CD14-positive monocyte (primary cell): ENCODE measurements at places on chromosomes 1 and 21. TPM values are rescaled to one million over a fixed set of nuclear protein-coding genes. Genes with fewer than 3 reads are reported as not detected.

DNA sequence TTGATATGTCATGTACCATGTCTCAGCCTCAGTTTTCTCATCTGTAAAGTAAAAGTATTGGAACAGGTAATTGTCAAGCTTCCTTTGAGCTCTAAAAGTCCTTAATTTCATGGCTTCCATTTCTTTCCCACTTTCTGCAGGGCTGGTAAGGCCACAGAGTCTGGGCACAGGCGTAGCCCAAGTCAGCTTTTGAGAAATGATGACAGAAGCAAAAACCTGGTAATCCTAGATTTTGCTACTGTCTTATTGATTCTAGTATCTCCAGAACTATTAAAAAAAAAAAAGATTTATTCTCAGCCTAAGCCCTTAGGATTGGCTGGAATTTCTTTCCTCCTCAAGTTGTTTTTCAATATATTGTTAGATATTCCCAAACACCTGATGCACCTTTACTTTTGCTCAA, 31.3 kb downstream of the PLXNA2 start:
- DNase-seq: no peak

- no peak for DNase-seq
Observed at GRCh38 chr21:45417951-45418300, 13.0 kb downstream of the COL18A1 start.

DNA sequence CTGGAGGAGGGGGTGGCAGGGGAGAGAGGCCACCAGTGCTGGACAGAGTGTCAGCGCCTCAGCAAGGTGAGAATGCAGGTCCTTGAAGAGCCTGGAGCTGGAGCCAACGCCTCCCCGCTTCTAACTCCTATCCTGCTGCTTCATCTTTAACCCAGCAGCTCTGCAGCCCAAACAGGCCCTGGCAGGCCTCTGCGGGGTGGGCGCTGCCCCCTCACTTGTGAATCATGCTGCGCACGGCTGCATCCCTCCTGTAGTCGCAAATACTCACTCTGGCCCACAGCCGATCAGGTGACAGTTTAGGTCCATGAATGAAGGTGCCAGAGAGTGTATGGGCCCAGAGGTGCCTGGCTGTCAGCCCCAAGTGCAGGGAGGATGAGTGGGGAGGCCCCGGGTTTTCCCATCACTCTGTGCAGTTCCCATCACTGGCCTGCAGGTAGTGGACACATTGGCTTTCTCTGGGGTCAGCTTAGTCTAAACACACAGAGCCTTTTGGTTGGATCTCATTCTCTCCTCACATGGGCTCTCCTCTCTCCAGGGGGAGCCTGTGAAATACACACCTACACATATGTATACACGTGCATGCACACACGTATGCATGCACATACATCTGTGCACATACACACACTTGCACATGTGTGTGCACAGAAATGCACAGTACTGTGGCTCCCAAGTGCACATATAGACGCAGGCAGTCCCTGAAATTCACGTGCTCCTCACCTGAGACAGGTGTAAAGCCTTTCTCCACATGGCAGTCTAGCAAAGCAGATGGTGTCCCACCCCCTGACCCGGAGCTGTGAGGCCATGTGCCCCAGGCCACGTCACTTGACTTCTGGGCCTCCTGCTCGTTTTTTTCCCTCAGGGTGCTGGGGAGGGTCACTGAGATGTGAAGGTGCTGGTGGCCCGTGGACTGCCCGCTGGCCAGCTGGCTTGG, 52.0 kb downstream of the TRIM11 start:
- DNase-seq: no peak

The C1orf94 gene
- not detected in 2 replicates for polyA plus RNA-seq

DNA sequence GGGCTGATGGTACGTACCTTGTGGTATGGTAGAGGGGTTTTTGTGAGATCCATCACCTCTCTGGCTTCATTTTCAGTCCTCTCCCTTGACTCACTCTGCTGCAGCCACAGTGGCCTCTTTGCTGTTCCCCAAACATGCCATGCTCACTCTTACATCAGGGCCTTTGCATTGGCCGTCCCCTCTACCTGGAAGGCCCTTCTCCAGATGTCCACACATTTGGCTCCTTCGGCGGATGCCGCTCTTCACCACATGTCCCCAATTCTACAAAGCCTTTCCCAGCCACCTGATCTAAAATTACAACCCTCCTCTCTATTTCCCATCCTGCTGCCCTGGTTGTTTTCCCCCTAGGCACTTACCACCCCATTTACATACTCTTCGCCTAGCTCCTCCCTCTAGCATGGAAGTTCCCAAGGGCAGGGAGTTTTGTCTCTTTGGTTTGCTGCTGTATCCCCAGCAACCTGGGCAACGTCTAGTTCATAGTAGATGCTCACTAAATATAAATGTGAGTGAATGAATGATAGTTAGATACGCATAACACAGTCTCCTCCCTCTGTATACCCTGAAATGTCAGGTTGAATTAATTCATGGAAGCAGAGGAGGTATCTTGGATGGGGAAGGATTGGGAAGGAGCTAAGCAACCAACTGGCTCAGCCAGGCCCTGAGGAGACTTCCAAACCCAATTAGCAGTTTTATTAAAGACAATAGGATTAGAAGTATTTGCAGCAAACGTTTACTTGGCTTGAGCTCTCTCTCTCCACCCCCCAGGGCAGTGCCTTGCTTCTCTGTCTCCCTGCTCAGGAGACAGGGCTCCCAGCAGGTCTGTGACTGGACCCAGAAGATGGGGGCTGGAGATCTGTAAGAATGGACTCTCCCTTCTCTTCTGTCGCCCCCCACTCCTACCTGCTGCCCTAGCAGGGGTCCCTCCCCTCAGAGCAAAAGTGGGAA, 264.2 kb downstream of the GRIK3 start:
- DNase-seq: no peak

DNA sequence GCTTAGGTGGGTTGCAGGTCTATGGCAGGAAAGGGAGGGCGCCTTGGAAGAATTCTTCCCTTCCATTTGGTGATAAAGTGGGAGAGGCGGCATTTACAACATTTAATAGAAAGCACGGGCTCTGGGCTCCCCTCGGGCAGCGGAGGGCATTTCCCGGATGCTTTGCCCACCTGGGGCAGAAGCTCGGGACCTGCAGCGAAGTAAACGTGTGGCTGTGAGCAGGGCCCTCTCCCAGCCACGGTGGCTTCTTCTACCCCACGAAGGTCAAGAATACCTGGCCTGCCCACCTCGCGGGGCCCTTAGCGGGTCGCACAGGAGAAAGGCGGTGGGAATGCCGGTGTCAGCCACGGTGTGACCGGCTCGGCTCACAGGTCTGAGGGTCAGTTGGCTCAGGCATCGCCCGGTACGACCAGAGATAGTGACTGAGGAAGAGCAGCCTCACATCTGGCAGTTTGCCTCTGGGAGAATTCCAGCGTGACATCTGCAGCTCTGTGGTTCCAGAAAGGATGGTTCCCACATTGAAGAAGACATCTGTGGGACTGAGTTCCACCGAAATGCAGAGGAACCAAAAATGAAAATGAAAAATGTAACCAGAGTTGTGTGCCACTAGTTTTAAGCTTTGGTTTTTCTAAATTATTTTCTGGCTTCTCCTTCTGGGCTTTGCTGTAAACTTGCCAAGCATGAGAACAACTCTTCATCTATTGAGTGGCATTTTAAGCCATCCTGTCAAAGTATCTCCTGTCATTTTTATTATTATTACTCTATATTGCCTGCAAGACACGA, 720 bp upstream of the F3 start:
- no peak for DNase-seq
